Lung microvascular endothelial cell (primary cell): ENCODE measurements at places on chromosomes 3 and 15.

DNA sequence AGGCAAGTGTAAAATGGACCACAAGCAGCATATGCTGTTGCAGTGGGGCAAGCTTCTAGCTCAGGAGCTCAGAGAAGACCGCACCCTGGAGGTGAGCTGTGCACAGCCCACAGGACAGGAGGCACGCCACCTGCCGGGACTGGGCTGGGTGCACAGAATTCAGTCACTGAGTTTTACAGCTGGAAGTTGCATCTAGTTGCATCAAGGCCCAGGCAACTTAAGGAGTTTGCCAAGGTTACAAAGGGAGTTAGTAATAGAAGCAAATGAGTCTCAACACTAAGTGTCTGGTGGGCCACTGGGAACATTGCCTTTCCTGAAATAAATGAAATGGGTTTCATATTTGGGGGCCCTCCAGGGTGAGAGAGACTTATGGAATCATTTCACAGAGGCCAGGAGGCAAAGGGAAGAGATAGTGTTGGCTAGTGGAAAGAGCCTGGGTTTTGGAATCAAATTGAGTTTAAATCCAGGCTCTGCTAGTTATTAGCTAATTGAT, 36.0 kb upstream of the TIMP4 start:
- DNase-seq, result no peak

- no peak for DNase-seq
Measured at GRCh38 chr3:126306888-126307482, 50.2 kb downstream of the KLF15 start.

GRCh38 chr3:156109989-156110388, 10.4 kb upstream of the KCNAB1 start:
- no peak for DNase-seq

GRCh38 chr3:21621181-21621651, 129.8 kb downstream of the ZNF385D start:
- DNase-seq, result no peak

- DNase-seq, result no peak
Measured at GRCh38 chr3:173401369-173401768, 3.8 kb downstream of the NLGN1 start.
